Common myeloid progenitor, CD34-positive (primary cell): ENCODE measurements at places on chromosomes 13 and 19.
A peak's percentile ranks its signal among the peaks of the same experiment; 100 is the strongest.

- no peak overlapping the region for H3K27ac ChIP-seq
- H3K4me1 ChIP-seq: no peaks in the 10 kb centered on the region
- DNase-seq: peak; percentile 51
- no peak overlapping the region for H3K4me3 ChIP-seq
Observed at GRCh38 chr13:20993661-20994440, 67.5 kb downstream of the LATS2 start.

- no peaks in the 10 kb centered on the region for H3K27me3 ChIP-seq
- no peak overlapping the region for H3K27ac ChIP-seq
- DNase-seq: no peak
- no peak overlapping the region for H3K4me3 ChIP-seq
- H3K36me3 ChIP-seq: no peaks in the 10 kb centered on the region
Observed at GRCh38 chr13:71967990-71968389, 101.0 kb upstream of the DACH1 start.

GRCh38 chr19:50768277-50768676, 2.0 kb upstream of the GPR32 start:
- H3K4me1 ChIP-seq: no peaks in the 10 kb centered on the region
- H3K27me3 ChIP-seq: no peaks in the 10 kb centered on the region
- H3K27ac ChIP-seq: no peak overlapping the region
- H3K36me3 ChIP-seq: no peaks in the 10 kb centered on the region
- peak overlapping the region; percentile 33 for H3K4me3 ChIP-seq

DNA sequence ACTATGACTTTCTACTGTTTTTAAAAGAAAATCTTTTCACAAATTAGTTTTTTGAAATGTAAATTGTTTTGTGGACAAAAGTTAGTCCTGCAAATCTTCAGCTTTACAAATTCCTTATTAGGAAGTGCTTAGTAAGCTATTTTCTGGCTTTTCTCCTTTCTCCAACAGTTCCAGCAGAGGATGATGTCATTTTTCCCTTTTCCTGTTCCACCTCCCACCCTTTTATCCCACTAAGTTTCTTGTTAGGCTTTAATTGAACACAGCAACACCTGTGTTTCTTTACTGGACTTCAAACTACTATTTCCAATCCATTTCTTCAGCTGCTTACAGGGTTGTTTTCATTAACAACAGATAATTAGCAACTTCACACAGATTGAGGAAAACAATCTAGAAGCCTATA, 389.2 kb downstream of the NDFIP2 start:
- no peak for DNase-seq
- peak overlapping the region; percentile 43 for H3K27ac ChIP-seq
- H3K4me1 ChIP-seq: peaks cover 29% of the 10 kb centered on the region
- H3K36me3 ChIP-seq: no peaks in the 10 kb centered on the region

DNA sequence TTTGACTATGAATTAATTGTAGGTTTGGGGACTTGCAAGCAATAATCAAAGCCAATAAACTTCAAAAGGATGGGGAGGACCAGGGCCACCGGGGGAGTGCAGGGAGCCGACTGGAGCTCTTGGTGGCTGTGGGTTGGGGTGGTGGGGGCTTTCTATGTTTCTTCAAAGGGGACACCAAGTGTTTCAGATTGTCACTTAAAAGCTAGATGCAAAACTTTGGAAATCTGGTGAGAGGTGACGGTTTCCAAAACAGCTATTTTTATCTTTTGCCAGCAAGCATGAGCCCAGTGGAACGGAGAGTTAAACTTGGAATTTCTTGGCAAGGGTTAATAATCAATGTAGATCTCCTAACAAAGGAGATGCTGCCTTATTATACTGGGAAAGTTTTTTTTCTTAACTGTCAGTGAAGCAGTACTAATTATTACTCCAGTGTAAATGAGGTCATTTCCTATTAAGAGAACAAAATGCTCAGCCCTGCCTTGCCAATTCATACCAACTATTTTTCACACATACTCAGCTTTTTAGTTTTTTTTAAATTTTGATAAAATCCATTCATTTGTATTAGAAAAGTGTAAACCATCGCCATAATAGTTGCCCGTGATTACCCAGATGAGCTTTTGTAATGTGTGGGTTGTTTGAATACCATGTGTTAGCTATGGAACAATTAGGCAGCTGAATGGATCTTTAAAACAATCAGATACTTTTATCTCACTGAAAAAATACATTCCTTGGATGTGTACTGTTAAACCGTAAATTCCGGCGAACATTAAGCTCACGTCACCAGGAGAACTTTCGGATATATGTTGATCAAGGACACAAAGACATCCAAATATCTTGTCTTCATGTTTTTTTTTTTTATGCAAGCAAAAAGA, 95.9 kb upstream of the ZNF536 start:
- H3K27me3 ChIP-seq: peaks cover 5% of the 10 kb centered on the region
- H3K4me1 ChIP-seq: no peaks in the 10 kb centered on the region
- H3K27ac ChIP-seq: no peak overlapping the region
- no peak for DNase-seq

GRCh38 chr13:97395447-97396136, 38.4 kb upstream of the RAP2A start:
- no peak overlapping the region for H3K27ac ChIP-seq
- H3K4me1 ChIP-seq: no peaks in the 10 kb centered on the region
- peaks cover 9% of the 10 kb centered on the region for H3K36me3 ChIP-seq
- H3K27me3 ChIP-seq: no peaks in the 10 kb centered on the region
- H3K4me3 ChIP-seq: no peak overlapping the region

DNA sequence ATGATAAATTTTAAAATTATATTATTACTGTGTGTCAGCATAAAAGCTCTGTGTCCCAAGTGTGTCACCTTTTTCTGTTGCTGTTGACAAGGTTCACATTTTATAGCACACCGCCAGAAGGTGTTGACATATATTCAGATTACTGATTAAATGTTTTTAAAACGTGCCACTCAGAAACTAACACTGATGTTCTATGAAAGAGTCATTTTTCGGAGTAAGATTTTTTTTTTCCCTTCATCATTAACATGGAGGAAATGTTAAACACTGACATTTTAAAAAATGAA, 197.5 kb downstream of the TM9SF2 start:
- H3K27me3 ChIP-seq: no peaks in the 10 kb centered on the region
- no peaks in the 10 kb centered on the region for H3K4me1 ChIP-seq
- no peak for DNase-seq

- H3K27ac ChIP-seq: peak overlapping the region; percentile 83
- H3K27me3 ChIP-seq: no peaks in the 10 kb centered on the region
- H3K36me3 ChIP-seq: no peaks in the 10 kb centered on the region
- peak; percentile 99 for DNase-seq
Observed at GRCh38 chr13:22114630-22115311, 443.9 kb downstream of the FGF9 start.

GRCh38 chr13:38814331-38814730, 127.5 kb downstream of the FREM2 start:
- no peak overlapping the region for H3K27ac ChIP-seq
- no peak overlapping the region for H3K4me3 ChIP-seq
- DNase-seq: no peak
- H3K27me3 ChIP-seq: no peaks in the 10 kb centered on the region
- H3K4me1 ChIP-seq: no peaks in the 10 kb centered on the region
- H3K36me3 ChIP-seq: no peaks in the 10 kb centered on the region

- H3K36me3 ChIP-seq: peaks cover 3% of the 10 kb centered on the region
- H3K27me3 ChIP-seq: peaks cover 58% of the 10 kb centered on the region
- no peak overlapping the region for H3K4me3 ChIP-seq
- H3K4me1 ChIP-seq: peaks cover 10% of the 10 kb centered on the region
- H3K27ac ChIP-seq: no peak overlapping the region
Observed at GRCh38 chr19:47005873-47006272, 13.8 kb upstream of the NPAS1 start.

DNA sequence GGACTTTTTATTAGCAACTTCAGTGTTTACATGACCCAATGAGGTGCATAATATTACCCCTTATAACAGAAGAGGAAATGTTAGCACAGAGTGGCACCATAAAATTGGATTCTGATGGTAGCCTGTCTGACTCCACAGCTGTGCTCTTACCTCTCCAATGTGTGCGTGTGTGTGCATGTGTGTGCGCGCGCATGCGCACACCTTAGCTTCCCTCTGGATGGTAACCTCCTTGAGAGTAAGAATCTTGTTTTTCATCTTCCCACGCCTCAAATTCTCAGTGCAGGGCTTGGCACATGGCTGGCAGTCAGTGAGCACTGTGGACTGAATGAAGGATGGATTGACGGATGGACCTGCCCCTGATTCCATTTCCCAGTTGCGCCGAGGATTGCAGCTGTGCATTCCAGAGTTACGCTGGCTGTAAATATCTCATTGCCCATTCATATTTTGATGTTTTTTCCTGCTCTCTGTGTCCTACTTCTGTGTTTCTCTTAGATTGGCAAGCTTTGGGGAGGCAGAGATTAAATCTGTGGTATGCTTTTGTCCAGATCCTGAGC, 99.2 kb upstream of the WASF3 start:
- H3K4me1 ChIP-seq: no peaks in the 10 kb centered on the region
- no peak overlapping the region for H3K4me3 ChIP-seq
- peaks cover 3% of the 10 kb centered on the region for H3K27me3 ChIP-seq

- no peaks in the 10 kb centered on the region for H3K36me3 ChIP-seq
- no peak overlapping the region for H3K27ac ChIP-seq
- peaks cover 7% of the 10 kb centered on the region for H3K4me1 ChIP-seq
- no peaks in the 10 kb centered on the region for H3K27me3 ChIP-seq
Observed at GRCh38 chr13:44765001-44765471, 188.9 kb upstream of the TSC22D1 start.

DNA sequence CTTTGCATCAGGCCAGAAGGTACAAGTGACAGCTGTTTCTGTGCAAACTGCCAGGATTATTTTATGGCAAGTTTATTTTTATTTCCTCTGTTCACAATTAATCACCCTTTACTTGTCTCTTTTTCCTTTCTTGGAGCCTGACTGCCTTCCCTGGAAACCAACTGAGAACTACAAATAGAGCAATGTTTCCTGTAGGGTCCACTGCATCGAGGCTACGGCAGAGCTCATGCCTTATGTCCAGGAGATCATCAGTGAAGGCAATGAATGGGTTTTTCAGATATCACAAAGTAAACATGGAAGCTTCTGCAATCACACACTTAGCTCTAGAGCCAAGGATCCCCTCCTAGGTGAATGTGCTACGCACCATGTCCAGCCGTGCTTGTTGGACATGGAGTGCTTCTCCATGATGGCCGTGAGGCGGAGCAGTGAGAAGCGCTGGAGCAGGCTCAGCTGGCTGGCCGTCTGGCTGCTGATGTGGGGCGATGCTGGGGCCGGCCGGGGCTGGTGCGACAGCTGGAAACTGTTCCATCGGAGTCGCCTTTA, 110.9 kb downstream of the KL start:
- peaks cover 9% of the 10 kb centered on the region for H3K4me1 ChIP-seq
- H3K36me3 ChIP-seq: peaks cover 2% of the 10 kb centered on the region
- H3K4me3 ChIP-seq: no peak overlapping the region
- no peak for DNase-seq
- H3K27me3 ChIP-seq: no peaks in the 10 kb centered on the region

DNA sequence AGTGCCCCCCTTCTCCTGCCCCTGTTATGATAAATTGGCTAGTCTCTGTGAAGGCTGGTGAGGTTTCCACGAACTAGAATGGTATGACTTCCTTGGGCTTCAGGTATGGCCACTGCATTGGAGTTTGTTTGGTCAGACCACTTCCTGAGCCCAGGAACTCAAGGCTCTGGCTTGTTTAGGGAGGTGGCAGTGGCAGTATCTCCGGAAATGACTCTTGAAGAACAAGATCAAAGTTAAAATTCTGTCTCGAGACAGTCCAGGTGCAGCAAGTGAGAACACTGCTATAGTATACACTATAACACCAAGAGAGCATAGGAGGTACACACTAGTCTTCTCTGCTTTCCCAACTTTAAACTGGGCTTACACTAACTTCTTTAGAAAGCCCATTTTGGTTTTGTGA, 309.1 kb downstream of the KLF12 start:
- no peak overlapping the region for H3K27ac ChIP-seq
- H3K4me3 ChIP-seq: no peak overlapping the region
- H3K4me1 ChIP-seq: no peaks in the 10 kb centered on the region

DNA sequence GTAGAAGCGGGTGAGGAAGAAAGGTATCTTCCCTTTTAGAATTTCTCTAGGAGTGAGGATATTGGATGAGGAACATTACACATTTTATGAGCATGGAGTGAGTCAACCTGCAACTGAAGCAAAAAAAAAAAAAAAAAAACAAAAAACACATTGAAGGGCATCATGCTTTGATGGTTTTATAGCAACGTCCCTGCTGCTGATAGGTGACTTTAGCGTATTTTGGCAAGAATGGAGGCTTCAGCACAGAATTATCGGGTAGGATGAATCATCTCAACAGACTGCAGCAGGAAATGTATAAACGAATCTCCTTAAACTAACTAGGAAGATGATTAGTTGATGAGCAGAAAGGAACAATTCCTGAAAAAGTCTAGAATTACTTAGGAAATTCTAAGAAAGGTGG, 1359.6 kb upstream of the ATXN8OS start:
- H3K27ac ChIP-seq: no peak overlapping the region
- no peaks in the 10 kb centered on the region for H3K4me1 ChIP-seq
- no peaks in the 10 kb centered on the region for H3K36me3 ChIP-seq
- no peak overlapping the region for H3K4me3 ChIP-seq

GRCh38 chr19:1259206-1259875, 9.8 kb upstream of the CIRBP start:
- peak overlapping the region; percentile 68 for H3K27ac ChIP-seq
- peak; percentile 87 for DNase-seq
- no peaks in the 10 kb centered on the region for H3K27me3 ChIP-seq
- peaks cover 80% of the 10 kb centered on the region for H3K4me1 ChIP-seq

DNA sequence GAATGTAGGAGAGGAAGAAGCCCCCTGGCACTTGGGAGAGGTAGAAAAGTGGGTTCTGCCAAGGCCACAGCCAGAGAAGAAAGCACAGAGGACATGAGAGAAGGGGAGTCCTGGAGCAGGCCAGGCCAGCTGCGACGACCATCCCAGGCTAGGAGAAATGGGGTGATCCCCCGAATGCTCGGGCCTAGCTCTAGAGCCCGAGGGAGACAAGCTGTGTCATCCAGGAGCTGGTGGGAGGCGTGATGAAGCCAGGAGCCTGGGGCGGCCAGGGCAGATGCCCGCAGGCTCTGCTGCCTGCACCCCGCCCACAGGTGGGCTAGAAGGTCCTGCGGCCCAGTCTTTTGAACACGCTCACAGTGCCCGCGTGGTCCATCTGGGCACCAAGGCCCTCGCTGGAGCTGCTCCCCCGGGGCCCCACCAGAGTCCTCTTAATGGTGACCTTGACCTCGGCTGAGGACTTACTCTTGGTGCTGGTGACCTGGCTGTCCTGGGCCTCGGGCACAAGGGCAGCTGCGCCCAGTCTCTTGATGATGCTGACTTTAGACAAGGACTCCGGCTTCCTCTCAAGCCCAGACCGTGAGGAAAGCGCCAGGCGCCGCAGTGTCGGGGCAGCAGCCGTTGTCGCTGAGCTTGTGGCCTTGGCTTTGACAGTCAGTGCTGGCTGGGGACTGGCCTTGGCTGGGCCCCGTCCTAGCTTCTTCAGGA, 26.5 kb downstream of the C19orf47 start:
- no peaks in the 10 kb centered on the region for H3K4me1 ChIP-seq
- H3K27me3 ChIP-seq: no peaks in the 10 kb centered on the region
- H3K27ac ChIP-seq: no peak overlapping the region
- peaks cover 49% of the 10 kb centered on the region for H3K36me3 ChIP-seq
- no peak overlapping the region for H3K4me3 ChIP-seq
- no peak for DNase-seq

GRCh38 chr19:42288881-42289555, 12.9 kb upstream of the PRR19 start:
- no peak overlapping the region for H3K4me3 ChIP-seq
- no peak for DNase-seq
- no peaks in the 10 kb centered on the region for H3K27me3 ChIP-seq
- peaks cover 79% of the 10 kb centered on the region for H3K36me3 ChIP-seq
- H3K4me1 ChIP-seq: peaks cover 25% of the 10 kb centered on the region
